Amniotic stem cell (primary cell): ENCODE measurements at places on chromosomes 11 and 22.

DNA sequence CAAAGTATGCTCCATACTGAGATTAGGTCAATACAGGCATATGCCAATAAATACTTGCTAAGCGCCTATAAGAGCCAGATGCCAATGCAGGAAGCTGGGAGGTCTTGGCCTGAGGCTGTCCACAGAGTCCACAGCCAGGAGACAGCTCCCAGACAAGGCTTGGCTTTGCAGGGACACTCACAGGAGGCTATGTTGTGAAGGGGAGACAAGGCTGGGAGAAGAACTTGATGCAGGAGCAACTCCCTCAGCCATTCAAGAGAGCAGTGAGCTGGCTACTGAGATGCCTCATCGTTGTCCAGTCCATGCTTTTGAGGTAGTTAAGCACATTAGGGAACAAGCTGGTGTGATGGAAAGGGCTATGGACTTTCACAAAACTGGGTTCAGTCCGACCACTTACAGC lies 891.5 kb downstream of the TBC1D22A start:
- no peak for DNase-seq

GRCh38 chr11:128549256-128549944 lies 38.0 kb downstream of the ETS1 start:
- DNase-seq, result no peak

- no peak for DNase-seq
These were observed 10.0 kb upstream of the PRR5 start for GRCh38 chr22:44691796-44692661.

DNA sequence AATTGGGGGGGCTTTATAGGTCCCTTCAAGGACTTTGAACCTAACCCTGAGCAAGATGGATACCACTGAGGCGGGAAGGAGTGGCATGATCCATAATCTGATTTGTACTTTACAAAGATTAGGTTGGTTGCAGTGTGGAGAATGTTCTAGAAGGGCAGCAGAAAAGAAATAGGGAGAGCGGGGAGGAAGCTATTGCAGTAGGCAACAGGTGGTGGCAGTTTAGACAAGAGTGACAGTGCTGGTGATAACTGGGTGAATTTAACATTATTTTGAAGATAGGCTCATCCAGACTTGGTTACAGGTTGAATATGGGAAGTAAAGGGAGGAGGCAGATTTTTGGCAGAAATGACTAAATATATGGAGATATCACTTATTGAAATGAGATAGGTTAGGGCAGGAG lies 179.9 kb upstream of the CADM1 start:
- no peak for DNase-seq

GRCh38 chr11:76269247-76269646 lies 62.9 kb upstream of the WNT11 start:
- DNase-seq, result no peak

GRCh38 chr11:12508151-12508751 lies 130.9 kb downstream of the PARVA start:
- DNase-seq, result peak; percentile 79

DNA sequence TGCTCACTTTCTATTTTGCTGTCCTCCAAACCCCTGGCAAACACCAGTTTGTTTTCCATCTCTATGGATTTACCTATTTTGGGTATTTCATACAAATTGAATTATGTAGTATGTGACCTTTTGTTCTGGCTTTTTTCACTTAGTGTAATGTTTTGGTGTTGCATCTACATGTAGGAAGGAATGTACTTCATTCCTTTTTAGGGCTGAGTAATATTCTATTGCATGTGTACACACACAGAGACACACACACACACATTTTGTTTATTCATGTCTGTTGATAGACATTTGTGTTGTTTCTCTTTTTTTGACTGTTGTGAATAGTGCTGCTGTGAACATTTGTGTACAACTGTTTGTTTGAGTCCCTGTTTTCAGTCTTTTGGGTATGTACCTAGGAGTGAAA lies 90.4 kb downstream of the UVRAG start:
- no peak for DNase-seq

DNA sequence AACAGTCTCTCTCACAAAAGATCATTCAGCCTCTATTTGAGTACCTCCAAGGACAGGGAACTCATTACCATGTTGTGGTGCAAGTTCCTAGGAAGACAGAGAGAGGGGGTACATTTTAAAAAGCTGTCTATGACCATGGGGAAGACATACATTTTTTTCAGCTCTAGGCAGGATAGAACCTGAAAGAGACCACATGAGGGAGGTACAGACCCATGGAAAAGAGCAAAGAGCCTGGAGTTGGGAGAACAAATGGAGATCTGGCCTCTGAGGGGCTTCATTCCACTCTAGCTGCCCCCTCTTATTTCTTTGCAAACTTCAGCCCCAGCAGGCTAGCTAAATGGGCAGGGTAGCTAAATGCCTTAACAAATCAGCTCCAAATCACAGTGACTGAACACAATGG lies 36.3 kb downstream of the KCNC1 start:
- no peak for DNase-seq

DNA sequence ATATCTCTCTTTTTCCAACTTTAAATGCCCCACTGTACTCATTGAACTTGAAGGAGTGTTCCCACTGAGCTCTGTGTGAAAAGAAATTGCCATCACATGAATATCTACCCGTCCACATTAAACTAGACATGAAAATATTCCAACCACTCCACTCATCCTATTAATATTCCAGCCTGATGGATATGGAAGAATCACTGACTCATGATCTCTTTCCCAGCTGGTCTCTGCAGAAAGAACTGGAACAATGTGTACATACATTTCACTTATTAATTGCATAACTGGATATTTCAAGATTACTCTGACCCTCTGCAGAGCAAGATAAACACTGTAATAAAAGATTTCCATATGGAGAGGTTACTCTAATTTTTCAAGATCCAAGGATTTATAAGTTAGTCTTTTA lies 711.1 kb upstream of the LRRC4C start:
- no peak for DNase-seq

DNA sequence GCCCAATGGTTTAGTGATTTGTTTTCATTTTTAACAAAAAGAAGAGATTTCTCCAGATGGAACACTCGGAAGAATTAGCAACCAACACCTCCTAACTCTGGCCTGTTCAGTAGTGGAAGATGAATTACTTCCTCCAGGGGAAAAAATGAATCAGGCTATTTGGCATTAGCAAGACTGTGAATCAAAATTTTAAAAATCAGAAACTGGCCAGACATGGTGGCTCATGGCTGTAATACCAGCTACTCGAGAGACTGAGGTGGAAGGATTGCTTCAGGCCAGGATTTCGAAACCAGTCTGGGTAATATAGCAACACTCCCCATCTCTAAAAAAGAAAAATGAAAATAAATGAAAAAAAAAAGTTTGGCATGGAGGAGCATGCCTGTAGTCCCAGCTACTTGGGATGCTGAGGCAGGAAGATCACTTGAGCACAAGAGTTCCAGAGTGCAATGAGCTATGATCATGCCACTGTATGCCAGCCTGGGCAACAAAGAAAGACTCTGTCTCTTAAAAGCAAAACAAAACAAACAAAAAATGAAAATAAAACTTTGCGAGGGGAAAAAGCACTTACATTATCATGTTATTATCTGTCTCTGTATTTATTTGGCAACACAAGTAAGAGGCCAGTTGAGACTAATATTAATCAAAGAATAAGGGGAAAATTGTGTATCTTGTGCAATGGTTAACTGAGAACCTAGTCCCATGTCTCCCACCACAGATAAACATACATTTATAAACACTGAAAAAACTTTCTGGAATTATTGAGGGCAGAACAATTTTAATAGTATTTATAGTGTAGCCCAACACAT lies 796.3 kb upstream of the ANO3 start:
- DNase-seq, result no peak

GRCh38 chr11:13880634-13881033 lies 81.9 kb upstream of the SPON1 start:
- no peak for DNase-seq

- no peak for DNase-seq
These were observed 44.8 kb upstream of the ISX start for GRCh38 chr22:35021161-35021560.

DNA sequence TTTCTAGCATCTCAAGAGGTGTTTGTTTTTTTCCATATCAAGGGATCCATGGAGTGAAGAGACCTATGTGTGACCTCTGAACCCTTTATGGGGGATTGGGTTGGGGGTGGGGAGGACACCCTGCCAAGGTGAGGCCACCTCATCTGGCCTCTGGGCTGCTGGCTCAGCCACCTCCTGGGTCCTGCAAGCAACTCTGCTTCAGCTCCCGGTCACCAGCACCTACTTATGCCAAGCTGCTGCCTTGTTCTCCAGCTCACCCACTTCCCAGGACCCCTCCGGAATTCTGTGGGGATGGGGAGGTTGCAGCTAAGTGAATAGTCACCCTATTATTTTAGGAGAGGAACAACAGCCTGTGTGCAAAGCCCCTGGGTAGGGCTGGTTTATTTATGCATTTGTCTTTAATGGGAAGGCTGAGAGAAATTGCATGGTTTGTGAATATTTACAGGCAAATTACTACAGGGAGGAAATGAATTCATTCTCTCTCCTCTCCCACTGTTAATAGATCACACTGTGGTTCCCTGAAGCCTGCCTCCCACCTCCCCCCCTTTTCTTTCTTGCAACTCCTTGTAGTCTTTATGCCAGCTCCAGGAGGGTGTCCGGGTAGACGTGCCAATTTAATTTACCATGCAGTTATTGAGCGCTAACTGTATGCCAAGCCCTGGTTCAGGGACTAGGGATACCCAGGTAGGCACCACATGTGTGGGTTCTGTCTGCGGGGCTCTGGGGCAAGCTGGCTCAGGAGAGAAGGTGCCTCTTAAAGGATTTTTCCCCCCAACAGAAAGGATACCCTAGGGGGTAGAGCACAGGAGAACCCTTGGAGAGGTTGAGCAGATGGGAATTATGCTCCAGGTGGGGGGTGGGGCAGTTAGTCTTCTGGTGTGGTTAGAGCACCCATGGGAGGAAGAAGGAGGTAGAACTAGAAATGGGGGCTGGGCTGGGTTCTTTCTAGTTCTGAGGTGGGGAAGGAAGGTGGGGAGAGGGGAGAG lies 50.7 kb downstream of the TSPAN18 start:
- no peak for DNase-seq

DNA sequence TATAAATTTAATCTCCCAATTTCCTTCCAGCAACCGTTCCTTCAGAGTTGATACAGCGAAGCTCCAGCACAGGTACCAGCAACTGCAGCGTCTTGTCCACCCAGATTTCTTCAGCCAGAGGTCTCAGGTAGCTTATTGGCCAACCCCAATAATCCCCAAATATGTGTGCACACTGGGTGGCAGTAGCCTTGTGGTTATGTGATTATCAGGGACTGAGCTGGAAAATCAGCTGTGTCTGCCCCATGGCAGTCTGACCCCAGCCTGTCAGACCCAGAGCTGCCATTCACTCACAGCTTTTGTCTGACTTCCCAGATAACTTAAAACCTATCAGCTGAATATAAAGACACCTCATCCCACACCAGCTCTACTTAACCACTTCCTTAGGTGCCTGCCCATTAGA lies 2.0 kb downstream of the HSCB start:
- DNase-seq, result no peak
